Suppressor macrophage treated with lipopolysaccharide for 1 hour (primary cell): ENCODE measurements at places on chromosomes 4 and X.

GRCh38 chr4:39933671-39934590 is 43.8 kb downstream of the PDS5A start:
- no peak for DNase-seq

DNA sequence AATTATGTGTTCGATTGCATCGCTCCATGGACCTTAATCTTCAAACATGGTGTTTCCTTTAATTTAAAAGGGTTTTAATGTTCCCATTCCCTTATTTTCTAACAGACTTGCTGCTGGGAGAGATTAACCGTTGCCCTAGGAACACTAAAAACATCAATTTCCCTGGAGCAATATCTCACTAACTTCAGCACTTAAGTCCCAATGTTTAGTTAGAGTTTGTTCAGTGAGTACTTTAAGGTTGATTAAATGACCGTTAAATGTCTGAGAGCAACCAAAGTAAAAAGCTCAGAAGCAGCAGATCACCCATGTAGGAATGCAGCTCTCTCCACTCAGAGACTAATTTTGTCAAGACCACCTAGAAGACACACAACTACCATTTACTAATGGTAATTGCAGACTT is 111.2 kb upstream of the PDE5A start:
- DNase-seq: no peak

DNA sequence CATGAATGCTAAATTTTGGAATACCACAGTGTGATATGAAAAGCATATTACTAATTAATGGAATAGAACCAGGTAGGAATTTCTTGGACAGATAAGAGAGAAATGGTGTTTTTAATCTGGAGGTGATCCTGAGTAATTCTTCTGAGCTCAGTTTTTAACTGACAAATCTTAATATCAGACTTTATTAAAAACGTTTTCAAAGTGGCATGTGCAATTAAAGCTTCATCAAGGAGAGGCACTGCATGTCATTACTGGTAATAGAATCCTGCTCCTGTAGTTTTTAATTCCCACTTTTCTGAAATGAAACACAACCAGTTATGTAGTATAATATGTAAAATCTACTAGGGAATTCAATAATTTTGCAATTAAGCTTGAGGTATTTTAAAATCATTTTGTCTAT is 7.0 kb upstream of the PTTG2 start:
- no peak for DNase-seq

DNA sequence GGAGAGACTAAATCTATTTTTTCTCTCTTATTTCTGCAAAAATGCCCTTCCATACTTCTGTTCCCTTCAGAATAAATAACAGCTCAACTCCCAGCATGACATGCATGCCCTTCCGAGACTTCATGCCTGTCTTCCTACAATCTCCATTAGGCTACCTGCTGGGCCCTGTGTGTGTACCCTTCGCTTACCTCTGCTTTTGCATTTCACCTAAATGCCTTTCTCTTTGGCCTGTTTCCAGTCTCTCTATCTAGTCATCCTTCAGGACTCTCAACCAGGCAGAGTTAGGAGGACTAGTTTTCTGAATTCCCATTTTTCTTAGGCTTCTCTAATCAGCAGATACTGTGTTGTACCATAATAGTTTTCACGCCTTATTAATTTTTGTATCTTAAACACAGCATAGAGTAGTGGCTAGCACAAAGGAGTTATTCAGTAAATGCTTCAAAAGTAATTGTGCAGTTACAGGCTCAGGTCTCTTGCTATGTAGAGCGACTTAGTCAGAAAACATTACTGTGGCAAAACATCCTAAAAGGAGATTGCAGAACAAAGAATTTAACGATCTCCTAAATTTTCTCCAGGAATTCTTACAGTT is 20.5 kb downstream of the SEPTIN11 start:
- no peak for DNase-seq

DNA sequence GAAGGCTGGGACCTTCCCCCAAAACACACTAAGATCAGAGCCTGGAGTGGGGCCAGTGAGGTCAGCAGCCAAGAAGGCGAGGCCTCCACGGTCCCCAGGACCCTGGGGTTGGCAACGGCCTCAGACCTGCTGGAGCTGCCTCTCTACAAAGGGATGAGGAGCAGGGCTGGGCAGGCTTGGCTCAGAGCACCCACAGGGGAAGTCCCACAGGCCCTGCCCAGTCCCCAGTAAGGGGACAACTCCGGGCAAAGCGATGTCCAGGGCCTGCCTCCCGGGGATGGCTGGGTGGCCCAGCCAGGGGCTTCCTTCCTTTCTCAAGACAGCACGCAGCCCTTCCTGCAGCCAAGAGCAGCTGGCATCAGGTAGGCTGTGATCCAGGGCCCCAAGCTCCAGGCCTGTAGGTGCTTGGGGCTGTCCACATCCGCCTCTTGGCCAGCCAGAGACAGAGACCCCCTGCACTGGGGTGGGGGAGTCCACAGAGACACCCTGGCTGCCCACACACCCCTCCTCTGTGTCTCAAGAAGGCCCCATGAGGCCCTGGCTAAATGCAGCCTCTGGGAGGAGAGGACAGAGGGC is 5.7 kb downstream of the MXD4 start:
- DNase-seq: no peak

DNA sequence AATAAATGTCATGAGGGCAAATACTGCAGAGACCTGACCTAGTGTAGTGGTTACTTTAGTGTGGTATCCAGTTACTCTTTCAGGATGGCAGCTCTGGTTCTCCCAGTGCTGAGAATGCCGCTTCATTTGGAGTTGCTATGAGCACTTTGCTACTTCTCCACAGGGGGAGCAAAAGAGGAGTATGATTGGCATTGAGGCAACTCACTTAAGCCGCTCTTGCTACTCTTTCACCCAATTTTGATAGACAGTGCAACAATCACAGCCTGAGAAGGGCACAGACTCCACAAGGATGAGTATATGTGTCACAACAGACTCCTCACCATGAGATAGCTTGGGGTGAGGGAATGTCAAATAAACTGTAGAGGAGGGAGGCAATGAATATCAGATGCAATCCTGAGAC is 81.2 kb downstream of the NPY1R start:
- DNase-seq: no peak
